Type B pancreatic cell (in vitro differentiated cells): ENCODE measurements at places on chromosomes 5 and 9. TPM values are rescaled to one million over a fixed set of nuclear protein-coding genes. Genes with fewer than 3 reads are reported as not detected.

ADRA1B gene
- 2.9 and 9.9 TPM in 2 replicates for total RNA-seq

TNIP1 gene
- 63.6 and 89.2 TPM in 2 replicates for total RNA-seq

RAD17 gene
- total RNA-seq = 19.6 and 30.9 TPM in 2 replicates

ACSL6 gene
- 0.97 and 2.8 TPM in 2 replicates for total RNA-seq

INSL4 gene
- total RNA-seq = 0.29 TPM in 1 of 2 replicates, not detected in the other

KIF24 gene
- total RNA-seq = 3.5 and 9.6 TPM in 2 replicates

KIF12 gene
- 33.2 and 35.9 TPM in 2 replicates for total RNA-seq

BARHL1 gene
- 0.14 TPM in 1 of 2 replicates, not detected in the other for total RNA-seq

WDR31 gene
- 5.0 and 6.7 TPM in 2 replicates for total RNA-seq
